ENCODE measurements at places on chromosomes 7 and 10. TPM values are rescaled to one million over a fixed set of nuclear protein-coding genes. Genes with fewer than 3 reads are reported as not detected.
A peak's percentile ranks its signal among the peaks of the same experiment; 100 is the strongest.

The MSMB gene
- not detected for polyA plus RNA-seq

GRCh38 chr10:22624287-22624738 lies 90.1 kb downstream of the PIP4K2A start:
- peak; percentile 42 for DNase-seq

GRCh38 chr10:130337305-130337640 lies 201.1 kb downstream of the GLRX3 start:
- DNase-seq: no peak

DNA sequence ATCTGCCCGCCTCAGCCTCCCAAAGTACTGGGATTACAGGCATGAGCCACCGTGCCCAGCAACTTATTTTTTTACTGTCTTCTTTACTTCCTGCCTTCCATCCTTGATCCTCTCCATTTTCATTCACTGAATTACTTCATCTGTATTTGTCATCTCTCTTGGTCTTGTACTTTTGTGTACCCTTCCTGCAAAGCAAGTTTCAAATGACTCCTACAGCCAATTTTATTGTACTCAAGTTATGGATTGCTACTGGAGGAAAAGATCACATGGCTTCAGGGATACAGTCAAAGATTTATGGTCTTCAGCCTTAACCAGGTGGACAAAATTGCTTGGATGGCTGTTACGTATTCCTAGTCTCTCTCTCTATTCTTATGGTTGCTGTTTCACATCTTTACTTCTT lies 22.6 kb downstream of the SEPTIN7 start:
- DNase-seq: no peak

DNA sequence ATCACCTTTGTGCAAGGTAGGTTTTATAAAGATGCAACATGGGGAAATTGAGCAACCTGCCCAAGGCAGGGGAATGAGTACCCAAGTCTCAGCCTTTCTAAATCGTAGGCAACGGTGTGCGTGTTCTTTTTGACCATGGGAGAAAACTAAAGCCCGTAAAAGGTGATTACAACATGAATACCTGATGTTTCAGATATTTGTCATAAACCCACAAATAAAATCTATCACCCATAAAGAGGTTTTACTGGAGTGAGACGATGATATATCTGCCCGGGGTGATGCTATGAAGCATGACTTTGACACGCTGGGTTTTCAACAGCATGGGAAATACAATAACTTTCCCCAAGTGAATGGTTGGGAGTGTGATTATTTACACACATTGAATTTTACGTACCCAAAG lies 406.3 kb upstream of the KLF6 start:
- DNase-seq: no peak

GRCh38 chr7:138798836-138799235 lies 840 bp upstream of the ATP6V0A4 start:
- DNase-seq: no peak

GRCh38 chr10:122504610-122504950 lies 43.2 kb downstream of the HTRA1 start:
- peak; percentile 85 for DNase-seq

Measured in muscle of back (tissue), 13 donors.